GM13977 (cell line): ENCODE measurements at places on chromosomes 16 and 17.

DNA sequence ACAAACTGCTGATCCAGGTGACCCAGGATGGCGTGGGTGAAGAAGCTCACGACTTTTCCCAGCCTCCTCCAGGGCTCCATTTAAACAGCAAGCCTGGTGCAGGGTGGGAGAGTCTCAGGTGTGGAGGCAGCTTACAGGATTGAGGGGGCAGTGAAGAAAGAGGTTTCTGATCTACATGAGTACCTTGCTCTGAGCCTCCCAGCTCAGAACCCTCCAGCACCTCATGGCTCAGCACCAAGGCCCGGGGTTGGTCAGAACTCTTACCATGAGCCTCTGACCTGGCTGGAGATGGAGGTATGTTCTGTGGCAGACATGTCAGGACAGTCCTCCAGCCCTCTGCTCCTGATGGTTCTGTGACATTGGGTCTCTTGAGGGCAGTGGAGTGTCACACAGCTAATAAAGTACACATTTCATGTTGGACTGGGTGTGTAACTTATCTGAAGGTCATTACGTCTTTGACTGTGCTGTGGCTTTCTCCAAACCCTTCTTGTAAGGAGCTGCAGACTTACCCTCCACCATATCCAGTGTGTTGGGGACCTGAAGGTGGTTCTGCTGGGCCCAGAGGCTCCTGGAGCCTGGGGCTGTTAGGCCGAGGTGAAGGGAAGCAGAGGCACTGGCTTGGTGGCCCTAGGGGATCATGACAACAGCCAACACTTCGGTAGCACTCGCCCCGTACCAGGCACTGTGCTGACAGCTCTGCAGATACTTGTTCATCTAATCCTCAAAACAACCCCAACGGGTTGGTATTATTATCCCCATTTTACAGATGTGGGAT is 3.8 kb upstream of the DCAF7 start:
- DNase-seq: no peak

DNA sequence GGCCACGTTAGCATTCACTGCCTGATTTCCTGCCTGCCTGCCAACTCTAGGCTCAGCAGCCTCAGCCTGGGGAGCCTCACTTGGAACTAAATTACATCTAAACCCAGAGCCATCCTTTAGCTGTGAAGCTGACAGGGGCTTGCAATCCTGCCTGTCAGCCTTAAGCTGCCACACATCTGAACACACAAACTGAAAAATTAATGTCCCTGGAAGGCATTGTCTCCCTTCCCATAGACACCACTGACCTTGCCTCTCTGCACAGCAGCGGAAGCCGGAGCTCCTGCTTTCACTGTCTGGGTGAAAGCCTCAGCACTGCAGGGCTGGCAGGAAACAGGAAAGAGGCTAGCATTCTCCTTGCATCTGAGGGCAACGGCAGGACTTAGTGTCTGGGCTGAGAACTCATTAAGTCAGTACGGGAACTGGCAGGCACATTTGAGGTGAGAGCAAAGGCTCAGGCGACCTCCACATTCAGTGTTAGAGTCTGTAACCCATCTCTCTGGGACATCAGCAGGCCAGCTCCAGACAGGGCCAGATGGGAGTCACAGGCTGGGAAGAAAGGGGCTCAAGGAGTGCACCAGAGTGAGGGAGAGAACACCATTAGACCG is 452.4 kb upstream of the C16orf82 start:
- no peak for DNase-seq

DNA sequence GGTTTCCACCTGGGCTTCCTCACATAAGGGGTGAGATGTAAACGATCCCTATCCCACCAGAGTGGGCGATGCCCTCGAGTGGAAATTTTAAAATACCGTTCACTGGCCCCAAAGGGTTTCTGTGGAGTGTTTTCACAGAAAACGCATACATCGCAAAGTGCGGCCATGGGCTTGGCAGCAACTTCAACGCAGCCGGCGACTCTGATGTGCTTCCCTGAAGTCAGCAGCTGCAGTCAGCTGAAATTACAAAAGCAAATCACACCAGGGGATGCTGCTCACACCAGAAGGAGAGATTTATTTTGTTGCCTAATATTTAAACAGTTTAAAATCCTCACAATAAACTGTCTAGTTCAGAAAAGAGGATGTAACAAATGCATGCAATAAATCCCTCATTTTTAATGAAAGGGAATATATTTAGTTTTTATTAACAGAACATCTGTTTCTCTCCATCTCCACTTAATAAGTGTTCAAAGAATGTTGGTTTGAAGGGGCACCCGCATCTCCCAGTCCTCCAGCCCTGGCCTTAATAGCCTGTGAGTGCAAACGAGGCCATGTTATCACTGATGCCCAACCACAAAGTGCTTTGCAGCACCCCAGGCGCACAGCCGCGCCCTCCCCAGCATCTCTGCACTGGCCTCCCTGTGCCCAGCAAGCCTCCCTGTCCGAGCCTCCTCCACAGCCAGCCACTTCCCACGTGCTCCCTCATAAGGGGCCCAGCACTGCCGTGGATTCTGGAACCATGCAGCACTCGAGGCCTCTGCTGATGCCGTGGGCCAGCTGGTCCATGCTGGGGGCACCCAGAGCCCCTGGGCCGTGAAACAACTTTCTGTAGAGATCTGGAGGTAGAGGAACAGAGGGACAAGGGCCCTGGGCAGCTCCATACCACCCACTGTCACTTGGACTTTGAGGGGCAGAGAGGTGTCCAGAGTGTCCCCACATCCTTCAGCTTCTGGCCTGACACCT is 17.3 kb upstream of the XYLT2 start:
- DNase-seq: no peak

- no peak for DNase-seq
These were observed 77.1 kb downstream of the NXN start for GRCh38 chr17:902463-902862.

DNA sequence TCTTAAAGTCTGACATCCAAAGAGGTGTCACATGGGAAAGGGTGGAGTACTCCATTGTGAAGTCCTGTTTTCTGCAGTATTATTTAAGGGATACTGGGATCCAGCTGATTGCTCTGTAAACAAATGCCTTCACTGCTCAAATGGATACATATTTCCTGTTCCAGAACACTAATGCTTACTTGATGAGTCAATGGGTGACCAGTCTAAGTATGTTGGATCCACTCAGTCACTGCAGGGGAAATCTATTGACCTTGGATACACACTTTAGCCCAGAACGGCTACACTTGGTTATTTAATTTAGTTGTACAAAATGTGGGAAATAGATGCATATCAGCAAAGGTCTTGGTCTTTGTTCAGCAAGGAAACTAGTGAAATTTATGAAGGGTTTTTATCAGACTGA is 261.4 kb downstream of the MAP2K4 start:
- no peak for DNase-seq

DNA sequence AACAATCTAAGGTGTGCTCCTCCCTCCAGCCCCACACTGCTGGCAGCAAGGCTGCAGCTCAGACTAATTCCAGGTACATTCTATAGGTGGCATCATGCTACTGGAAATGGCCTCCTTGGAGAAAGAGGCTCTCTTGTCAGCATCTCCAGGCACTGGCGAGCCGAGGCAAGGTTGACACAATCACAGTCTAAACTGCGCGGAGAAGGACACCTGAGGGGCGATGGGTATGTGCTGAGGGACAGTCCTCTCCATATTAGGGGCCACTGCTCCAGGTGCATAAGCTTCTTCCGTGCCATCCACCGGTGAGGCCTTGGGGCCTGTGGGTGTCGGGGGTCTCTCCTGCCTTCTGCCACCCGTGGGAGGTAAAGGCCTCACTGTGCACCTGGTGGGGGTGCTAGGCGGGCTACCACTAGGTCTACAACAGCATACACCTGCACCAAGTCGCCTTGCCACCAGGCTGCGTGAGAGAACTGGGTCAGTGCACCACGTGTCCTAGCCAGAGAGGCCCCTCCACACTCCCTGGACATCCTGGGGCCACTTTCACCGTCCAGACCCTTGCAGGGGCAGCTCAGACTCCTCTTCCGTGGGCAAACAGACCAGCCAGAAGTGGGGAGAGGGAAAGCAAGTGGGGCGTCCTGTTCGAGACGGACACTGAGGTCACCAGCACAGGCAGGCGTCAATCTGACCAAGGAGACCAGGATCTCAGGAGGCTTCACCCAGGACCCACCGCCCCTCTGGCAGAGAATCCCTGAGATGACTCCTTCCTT is 12.1 kb upstream of the CBX8 start:
- peak; percentile 69 for DNase-seq

GRCh38 chr17:70544317-70544716 is 375.0 kb downstream of the KCNJ2 start:
- no peak for DNase-seq

GRCh38 chr16:56649820-56650219 is 1.9 kb upstream of the MT1B start:
- DNase-seq: no peak

- DNase-seq: no peak
These were observed 4.5 kb downstream of the SCARF1 start for GRCh38 chr17:1641065-1641403.

GRCh38 chr16:60304720-60305119 is 1570.6 kb upstream of the GOT2 start:
- DNase-seq: no peak

DNA sequence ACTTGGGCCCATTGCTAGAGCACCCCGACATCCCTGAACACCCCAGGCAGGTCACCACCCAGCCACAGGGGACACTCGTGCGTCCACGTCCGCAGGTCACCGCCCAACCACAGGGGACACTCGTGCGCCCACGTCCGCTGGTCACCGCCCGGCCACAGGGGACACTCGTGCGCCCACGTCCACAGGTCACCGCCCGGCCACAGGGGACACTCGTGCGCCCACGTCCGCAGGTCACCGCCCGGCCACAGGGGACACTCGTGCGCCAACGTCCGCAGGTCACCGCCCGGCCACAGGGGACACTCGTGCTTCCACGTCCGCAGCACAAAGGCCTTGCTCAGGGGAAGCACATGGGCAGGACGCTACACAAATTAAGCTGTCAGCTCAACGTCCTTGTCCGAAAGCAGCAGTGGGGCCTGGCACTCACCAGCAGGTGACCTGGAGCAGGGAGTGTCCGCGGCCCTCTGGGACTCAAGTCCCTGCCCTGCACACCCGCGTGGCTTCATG is 17.7 kb downstream of the GALNS start:
- no peak for DNase-seq

DNA sequence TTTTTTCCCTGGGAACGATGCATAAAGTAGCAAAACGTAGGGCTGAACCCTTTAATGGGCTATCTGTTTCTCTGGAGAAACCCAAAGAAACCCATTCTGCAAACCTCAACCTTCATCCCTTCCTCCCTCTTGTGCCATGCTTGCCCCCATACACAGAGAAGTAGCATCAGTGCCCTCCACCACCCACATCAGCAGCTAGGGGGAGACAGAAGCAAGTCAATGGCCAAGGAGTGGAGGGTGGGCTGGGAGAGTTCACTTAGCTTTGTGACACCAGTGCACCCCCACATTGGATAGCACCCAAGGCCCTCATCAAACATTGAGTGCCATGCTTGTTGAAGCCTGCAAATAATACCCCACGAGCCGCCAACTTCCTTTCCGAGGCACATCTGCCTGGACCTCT is 282.4 kb downstream of the ABCC12 start:
- DNase-seq: no peak

- no peak for DNase-seq
These were observed 959.1 kb downstream of the CDH11 start for GRCh38 chr16:64162613-64163375.

- DNase-seq: no peak
These were observed 395.8 kb upstream of the MAF start for GRCh38 chr16:79996321-79996720.

- DNase-seq: peak; percentile 40
These were observed 16.3 kb upstream of the BCAR1 start for GRCh38 chr16:75267631-75268264.
